RKO (cell line): ENCODE measurements at places on chromosomes 3 and 15.

DNA sequence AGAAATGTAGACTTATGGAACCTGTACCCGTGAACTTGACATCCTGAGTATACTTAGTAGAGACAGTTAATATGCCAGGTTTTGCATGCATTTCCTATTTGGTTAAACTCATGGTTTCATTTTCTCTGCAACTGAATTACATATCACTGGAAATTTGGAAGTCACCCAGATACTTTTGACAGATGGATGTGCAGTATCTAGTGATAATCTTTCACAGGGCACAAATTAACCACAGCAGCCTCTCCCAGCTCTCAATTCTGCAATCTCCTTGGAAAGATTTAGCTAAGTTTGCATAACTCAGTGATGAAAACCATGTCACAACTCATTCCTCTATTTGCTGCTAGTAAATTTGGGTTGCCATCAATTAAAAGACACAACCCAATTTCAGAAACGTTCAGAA is 162.3 kb upstream of the TPM1 start:
- no peak for DNase-seq

GRCh38 chr3:152853196-152853595 is 18.3 kb downstream of the P2RY1 start:
- DNase-seq = no peak

DNA sequence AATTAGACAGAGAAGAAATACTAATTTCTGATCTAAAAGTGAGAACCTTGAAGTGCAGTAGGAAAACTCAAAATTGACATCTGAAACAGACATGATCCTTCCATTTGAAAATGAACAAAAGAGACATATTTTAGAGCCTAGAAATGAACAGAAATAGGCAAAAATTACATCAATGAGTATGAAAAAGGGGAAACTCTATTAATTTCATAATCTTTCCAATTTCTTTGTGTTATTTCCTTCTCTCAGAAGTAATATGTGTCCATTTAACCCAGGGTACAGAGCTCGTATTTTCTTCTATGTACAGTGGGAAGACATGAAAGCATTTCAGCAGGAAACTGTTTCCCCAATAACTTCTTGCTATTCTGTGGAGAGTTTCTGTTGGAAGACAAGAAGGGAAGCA is 263.1 kb downstream of the CGGBP1 start:
- no peak for DNase-seq

GRCh38 chr15:40930430-40931299 is 1.5 kb downstream of the DLL4 start:
- peak; percentile 58 for DNase-seq

- DNase-seq = no peak
Observed at GRCh38 chr15:39462691-39463090, 118.2 kb upstream of the THBS1 start.

- DNase-seq = no peak
Observed at GRCh38 chr3:177746337-177746933, 549.2 kb upstream of the TBL1XR1 start.

DNA sequence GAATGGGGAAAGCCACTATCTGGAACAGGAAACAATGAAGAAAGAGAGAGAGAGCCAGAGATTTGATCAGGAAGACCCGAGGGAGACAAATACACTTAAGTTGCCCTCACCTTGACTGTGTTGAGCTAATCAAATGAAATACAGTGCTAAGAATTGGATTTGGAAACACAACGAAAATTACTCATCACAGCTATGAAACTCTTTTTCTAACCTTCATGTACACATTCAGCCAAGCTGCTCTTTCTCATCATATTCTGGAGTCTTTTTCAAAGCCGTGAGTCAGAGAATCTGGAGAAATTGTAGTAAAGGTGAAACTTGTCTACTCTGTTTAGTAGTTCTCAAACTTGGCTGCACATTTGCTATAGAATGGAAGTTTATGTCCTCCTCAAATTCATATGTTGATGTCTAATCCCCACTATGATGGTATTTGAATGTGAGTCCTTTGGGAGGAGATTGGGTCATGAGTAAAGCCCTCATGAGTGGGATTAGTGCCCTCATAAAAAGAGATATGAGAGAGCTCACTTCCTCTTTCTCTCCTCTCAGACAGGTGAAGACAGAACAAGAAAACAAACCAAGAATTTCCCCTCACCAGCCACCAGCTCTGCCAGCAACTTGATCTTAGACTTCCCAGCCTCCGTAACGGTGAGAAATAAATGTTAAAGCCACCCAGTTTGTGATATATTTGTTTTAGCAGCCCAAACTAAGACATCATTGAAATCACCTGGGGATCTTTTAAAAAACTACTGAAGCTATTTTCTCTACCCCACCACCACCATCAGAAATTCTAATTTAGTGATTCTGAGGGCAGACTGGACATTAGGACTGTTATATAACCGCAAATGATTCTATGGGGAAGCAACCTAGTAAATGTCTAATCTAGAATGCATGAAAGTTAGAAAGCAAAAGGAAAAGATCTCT is 143.6 kb upstream of the GRM7 start:
- DNase-seq = no peak

DNA sequence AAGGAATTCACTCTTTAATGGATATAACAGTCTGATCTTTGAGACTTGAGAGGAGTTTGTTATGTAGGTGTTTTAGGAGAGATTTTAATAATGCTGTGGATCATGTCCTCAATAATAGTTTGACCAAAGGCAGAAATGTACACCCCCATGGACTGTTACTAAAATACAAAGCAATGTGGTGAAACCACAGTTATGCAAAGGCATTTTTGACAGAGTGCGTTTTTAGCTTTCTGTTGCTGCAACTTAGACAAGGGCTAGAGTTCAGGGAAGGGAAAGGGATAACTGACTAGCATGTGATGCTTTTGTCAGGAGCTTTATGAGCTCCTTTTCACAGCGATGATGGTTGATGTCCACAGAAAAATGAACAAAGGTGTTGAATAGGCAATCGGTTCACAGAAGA is 3.6 kb upstream of the STARD5 start:
- DNase-seq = no peak

GRCh38 chr3:197598404-197598980 is 42.7 kb upstream of the BDH1 start:
- no peak for DNase-seq

DNA sequence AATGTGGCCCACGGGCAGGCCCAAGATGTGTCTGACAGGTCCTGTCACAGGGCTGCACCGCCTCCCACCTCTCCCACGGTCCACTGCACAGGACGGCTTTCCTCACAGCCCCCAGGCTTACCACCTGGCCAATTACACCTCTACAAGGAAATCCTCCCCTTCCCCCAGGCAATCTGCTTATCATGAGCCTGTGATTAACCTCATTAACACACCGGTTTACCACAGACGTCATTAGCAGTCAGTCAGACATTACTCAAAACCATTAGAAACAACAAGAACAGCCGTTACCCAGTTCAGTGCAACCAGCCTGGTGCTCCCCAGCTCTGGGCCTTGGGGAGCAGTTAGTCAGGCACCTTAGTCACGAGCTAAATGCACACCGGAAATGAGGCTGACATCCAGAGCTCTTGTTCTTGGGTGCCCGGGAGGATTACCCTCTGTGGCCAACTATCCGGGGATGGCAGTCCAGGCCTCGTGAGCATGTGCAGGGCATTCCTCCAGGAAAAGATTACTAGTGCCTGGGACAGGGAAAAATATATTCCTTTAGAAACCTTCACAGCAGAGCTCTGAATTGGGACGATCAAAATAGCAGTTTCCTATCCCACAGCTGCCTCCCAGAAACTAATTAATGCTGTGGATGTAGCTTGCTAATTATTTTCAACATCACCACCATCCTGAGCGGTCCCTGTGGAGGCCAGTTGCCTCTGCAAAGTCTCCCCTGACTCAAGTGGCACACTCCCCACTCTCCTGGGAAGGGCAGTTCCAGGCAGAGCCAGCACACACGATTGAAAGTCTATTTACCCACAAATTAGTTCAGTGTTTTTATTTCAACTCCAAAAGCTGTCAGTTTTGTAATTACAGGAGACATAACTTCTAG is 117.4 kb upstream of the ZBED2 start:
- DNase-seq = peak; percentile 72

GRCh38 chr3:130975251-130975650 is 51.4 kb downstream of the ASTE1 start:
- DNase-seq = no peak

DNA sequence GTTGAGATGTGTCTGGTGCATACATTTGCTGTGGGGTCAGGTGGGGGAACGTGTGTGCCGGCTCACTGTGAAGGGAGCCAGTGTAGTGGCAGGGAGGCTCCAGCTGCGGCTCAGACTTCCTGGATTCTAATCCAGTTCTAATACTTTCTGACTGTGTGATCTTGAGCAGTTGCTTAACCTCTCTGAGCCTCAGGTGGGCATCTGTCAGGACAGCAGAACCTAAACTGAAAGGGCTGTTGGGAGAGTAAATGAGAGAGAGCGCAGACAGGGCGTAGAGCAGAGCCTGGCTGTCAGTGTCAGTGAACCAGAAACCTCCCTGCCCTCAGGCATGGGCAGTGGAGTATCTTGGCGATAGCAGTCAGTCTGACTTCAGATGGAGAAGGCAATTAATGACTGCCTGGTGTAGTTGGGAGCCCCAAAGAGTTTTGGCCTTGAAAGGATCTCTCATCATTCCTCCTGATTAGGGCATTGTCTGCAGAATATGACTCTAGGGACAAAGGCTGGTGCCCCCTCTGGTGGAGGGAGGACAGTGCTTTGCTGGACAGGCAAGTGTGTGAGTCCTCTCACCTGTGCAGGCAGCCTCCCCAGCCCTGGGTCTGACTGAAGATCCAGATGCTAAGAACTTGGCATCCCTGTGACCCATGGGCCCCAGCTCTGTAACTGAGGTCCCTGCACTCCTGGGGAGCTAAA is 9.6 kb downstream of the KBTBD13 start:
- no peak for DNase-seq

GRCh38 chr15:101724675-101725005 is 367 bp upstream of the TARS3 start:
- DNase-seq = no peak

- DNase-seq = no peak
Observed at GRCh38 chr3:167653155-167653554, 587 bp downstream of the WDR49 start.

- no peak for DNase-seq
Observed at GRCh38 chr15:66923438-66923881, 141.9 kb upstream of the SMAD3 start.

DNA sequence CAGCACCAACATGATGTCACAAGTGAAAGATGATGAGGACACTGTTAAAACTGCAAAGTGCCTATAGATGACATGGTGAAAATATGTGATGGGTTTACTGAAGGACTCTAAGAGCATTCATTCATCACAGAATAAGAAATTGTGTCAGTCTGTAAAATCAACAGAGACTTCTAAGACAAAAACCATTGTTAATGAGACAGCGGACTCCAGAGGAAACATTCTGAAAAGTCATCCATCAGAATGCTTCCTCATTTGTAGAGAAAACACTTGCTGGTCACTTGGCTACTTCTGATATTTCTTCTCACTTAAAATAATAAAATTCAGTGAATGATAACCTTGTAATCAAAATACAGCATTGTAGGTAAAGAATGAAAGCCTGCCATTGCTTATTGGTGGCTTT is 7.3 kb downstream of the PLSCR4 start:
- no peak for DNase-seq

- no peak for DNase-seq
Observed at GRCh38 chr3:151307583-151308488, 8.8 kb downstream of the GPR87 start.

- no peak for DNase-seq
Observed at GRCh38 chr15:64717735-64718495, 57.5 kb downstream of the RBPMS2 start.

- DNase-seq = no peak
Observed at GRCh38 chr3:46221938-46222337, 13.8 kb upstream of the CCR1 start.

DNA sequence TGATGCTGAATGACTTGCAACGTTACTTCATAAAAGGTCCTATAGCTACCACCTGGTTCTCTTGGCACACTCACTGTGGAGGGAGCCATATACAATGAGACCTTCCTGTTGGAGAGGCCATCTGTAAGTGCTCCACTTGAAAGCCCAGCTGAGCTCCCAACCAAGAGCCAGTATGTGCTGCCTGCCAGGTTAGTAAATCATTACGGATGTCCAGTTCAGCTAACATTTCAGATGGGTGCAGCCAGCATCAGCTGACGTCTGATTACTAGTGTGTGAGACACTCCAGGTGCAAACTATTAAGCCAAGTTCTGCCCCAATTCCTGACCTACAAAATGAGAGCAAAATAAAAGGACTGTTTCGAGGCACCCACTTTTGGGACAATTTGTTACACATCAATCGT is 274.4 kb upstream of the ROBO2 start:
- no peak for DNase-seq
